ENCODE measurements at places on chromosomes 1 and 21. TPM values are rescaled to one million over a fixed set of nuclear protein-coding genes. Genes with fewer than 3 reads are reported as not detected.
A peak's percentile ranks its signal among the peaks of the same experiment; 100 is the strongest.

DNA sequence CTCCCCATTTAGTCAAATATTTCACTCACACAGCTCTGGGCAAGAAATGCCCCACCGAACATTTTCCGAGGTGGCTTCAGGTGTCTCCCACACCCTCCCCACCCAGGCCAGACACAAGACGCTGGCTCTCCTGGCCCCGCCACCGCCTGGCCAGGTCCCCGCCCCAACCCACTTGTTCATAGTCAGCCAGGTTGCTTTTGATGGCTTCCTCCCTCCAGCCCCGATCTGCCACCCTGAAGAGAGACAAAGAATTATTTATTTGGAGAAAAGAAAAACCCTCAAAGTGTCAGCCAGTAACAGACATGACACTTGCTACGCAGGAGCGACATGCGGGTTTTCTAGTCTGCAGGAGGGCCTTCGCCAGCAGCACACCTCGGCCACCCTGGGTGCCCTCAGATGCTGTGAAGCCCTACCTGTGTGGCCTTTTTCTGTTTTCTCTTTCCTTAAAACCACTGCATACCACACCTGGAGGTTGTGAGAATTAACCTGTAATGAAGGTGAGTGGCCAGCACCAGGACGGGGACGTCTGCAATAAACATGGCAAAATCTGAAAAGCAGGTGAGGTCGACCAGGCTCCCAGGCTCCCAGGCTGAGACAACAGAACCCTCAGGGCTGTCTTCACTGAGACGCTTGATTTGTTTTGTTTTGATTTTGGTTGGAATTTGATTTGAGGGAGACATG is 27.2 kb downstream of the SSBP3 start:
- H3K4me3 ChIP-seq: no peak overlapping the region
- no peaks in the 10 kb centered on the region for H3K27me3 ChIP-seq

The MAP10 gene
- 3.0 TPM for total RNA-seq

The SYDE2 gene
- total RNA-seq: 10.5 TPM

DNA sequence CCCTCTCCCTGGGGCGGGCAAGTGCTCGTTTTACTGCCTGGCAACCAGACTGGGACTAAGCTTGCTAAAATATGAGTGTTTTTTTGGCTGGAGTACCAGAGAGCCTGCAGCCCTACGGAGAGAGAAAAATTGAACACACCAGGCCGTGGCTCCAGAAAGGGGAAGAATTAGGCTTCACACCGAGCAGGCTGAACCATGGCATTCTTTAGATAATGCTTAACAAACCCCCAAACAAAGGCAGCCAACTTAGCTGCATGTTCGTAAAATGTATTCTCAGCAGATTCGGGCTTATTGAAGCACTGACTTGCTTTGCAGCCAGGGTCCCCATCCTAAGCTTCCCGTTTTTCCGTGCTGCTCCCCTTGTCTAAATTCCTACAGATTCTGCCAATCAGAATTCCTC is 76.6 kb downstream of the LMX1A start:
- H3K27ac ChIP-seq: no peak overlapping the region
- no peaks in the 10 kb centered on the region for H3K36me3 ChIP-seq
- no peaks in the 10 kb centered on the region for H3K27me3 ChIP-seq
- DNase-seq: no peak
- H3K4me1 ChIP-seq: no peaks in the 10 kb centered on the region

GRCh38 chr21:33815143-33815707 is 100.4 kb downstream of the ATP5PO start:
- DNase-seq: no peak
- H3K4me1 ChIP-seq: peaks cover 36% of the 10 kb centered on the region
- no peaks in the 10 kb centered on the region for H3K27me3 ChIP-seq
- H3K36me3 ChIP-seq: no peaks in the 10 kb centered on the region
- no peak overlapping the region for H3K27ac ChIP-seq

GRCh38 chr1:89605692-89606091 is 27.2 kb upstream of the LRRC8C start:
- peak overlapping the region; percentile 59 for H3K27ac ChIP-seq
- no peak overlapping the region for H3K4me3 ChIP-seq
- peaks cover 8% of the 10 kb centered on the region for H3K36me3 ChIP-seq
- no peak for DNase-seq

DNA sequence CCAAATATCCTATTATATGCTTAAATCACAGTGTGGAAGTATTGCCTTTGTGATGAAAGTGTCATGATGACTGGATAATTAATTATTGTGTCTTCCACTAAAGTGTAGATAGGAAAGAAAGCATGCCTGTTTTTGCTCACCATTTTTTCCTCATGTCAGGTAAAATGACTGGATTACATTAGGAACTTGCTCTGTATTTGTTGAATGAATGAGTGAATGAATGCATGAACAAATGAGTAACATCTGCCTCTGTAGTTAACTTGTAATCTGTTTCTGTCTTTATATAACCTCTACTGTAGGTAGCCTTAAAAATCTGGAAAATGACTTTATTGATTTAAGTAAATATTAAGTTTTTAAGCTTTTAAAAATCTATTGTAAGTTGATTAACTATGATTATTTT is 2.9 kb upstream of the PTPRC start:
- no peaks in the 10 kb centered on the region for H3K36me3 ChIP-seq
- no peak for DNase-seq
- no peaks in the 10 kb centered on the region for H3K27me3 ChIP-seq
- no peak overlapping the region for H3K4me3 ChIP-seq

DNA sequence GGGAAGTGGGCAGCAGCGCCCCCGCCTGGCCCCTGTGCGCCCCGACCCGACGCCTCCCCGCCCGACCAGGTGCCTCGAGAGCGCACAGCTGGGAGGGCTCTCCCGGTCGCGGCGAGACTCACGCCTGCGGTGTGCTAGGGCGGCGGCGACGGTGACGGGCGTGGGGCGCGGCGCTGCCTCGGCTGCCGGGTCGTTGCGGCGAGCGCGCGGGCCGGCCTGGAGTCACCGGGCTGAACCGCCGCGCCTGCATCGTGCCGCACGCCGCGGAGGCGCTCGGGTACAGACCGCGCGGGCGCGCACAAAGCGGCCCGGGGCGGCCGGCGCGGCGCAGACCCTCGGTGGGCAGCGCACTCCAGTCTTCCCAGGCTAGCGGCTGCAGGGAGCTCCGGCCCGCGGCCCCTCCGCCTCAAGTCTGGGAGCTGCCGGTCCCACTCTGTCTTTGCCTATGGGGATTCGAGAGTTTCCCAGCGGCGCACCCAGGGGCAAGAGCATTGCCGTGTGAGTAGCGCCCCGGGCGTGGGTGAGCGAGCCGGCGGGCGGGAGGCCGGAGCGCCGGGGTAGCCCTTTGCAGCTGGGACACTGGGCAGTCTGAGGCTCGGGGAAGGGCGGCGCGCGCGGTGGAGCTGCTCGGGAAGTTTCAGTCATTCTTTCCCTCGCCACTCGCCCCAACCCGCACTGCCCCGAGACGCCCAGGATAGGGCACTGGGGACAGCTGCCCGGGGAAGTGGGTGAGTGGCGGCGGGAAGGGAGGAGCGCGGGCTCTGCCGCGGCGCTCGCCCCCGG is at the start of gene SLC35F3:
Gene SLC35F3 (plus strand): TSS at position 44 of the 783 bp plus-strand sequence.
- no peaks in the 10 kb centered on the region for H3K36me3 ChIP-seq
- no peak for DNase-seq
- H3K4me1 ChIP-seq: no peaks in the 10 kb centered on the region
- no peak within 1 kb of the TSS for H3K4me3 ChIP-seq

The MAEL gene
- total RNA-seq: 0.63 TPM

- H3K27ac ChIP-seq: peak overlapping the region; percentile 62
- no peaks in the 10 kb centered on the region for H3K27me3 ChIP-seq
- H3K4me1 ChIP-seq: peaks cover 33% of the 10 kb centered on the region
- H3K36me3 ChIP-seq: no peaks in the 10 kb centered on the region
- no peak overlapping the region for H3K4me3 ChIP-seq
Observed at GRCh38 chr1:161989786-161990185, 33.9 kb downstream of the OLFML2B start.

GRCh38 chr1:44154049-44154448 is 12.6 kb upstream of the KLF18 start:
- no peaks in the 10 kb centered on the region for H3K36me3 ChIP-seq
- no peak overlapping the region for H3K27ac ChIP-seq
- no peak overlapping the region for H3K4me3 ChIP-seq
- no peak for DNase-seq
- no peaks in the 10 kb centered on the region for H3K4me1 ChIP-seq

DNA sequence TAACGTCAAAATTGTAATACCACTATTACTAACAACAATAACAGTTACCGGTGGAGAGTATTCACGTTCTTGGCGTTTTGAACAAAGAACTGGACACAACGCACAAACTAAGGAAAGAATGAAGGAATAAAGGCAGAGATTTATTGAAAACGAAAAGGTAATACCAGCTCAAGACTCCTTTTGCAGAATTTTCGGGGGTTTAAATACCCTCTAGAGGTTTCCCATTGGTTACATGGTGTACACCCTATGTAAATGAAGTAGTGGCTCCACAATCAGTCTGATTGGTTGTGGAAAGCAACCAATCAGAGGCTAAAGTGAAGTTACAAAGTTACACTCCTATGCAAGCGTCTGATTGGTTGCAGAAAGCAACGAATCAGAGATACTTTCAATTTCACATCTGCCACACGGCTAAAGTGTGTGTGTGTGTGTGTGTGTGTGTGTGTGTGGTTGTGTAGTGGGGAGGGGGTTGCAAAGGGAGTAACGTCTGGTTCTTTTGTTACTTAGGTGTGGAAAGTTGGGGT is 1.1 kb upstream of the GTF2B start:
- peaks cover under 1% of the 10 kb centered on the region for H3K36me3 ChIP-seq
- H3K27me3 ChIP-seq: no peaks in the 10 kb centered on the region
- DNase-seq: no peak
- peak overlapping the region; percentile 76 for H3K4me3 ChIP-seq
- peaks cover 7% of the 10 kb centered on the region for H3K4me1 ChIP-seq

The SPRR4 gene
- total RNA-seq: not detected

The WNT2B gene
- 10.9 TPM for total RNA-seq

DNA sequence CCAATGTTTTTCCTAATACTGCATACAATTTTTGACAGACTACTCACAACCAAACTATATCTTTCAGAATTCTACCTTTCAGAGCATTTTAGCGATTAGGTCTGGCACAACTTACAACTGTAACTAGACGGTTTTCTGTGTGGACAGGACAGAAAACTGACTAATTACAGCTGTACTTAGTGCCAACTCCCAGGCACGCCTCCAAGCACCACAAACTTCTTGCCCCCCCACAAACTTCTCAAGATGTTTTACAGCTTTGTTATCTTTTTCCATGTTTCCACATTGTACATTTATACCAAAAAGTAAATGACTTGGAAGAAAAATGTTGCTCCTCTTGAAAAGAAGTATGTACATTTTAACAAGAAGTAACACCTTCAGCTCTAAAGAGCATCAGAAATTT is 13.8 kb downstream of the LYST start:
- H3K36me3 ChIP-seq: no peaks in the 10 kb centered on the region
- no peak for DNase-seq
- H3K4me3 ChIP-seq: no peak overlapping the region
- H3K27me3 ChIP-seq: no peaks in the 10 kb centered on the region

DNA sequence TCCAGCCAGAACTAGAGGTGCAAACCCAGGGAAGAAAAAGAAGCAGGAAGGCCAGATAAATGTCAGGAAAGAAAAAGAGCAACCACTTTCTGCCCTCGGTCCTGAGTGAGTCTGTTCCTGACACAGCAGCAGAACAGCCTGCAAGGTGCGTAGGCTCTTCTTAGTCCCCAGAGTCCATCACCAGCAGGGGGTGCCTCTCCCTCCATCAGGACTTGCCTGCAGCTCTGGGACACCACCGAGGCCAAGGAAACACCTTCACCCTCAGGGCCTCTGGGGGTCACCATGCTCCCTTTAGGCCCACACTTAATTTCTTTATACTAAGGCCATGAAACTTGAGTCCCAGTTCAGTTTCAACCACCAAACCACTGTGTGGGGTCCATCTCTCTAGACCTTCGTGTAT is 43.7 kb upstream of the NFASC start:
- no peaks in the 10 kb centered on the region for H3K4me1 ChIP-seq
- no peak for DNase-seq
- no peak overlapping the region for H3K4me3 ChIP-seq
- no peaks in the 10 kb centered on the region for H3K27me3 ChIP-seq
- H3K36me3 ChIP-seq: no peaks in the 10 kb centered on the region

DNA sequence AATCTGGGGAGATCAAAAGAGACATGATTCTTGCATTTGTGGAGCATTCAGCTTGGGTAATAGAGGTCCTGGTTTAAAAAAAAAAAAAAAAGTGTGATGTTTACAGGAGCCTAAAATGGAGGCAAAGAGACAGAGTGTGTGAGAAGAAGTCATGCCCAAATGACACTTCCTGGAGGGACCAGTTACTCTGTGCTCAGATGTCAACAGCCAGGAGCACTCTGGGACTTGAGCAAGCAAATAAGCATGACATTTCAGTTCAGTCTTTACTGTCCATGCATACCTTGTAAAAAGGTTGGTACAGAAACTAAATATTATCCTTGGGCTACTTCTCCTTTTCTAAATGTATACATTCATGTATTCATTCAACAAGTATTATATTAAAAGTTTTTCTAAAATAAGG is 25.2 kb upstream of the ADGRL2 start:
- H3K4me1 ChIP-seq: no peaks in the 10 kb centered on the region
- H3K4me3 ChIP-seq: no peak overlapping the region
- no peak overlapping the region for H3K27ac ChIP-seq
- H3K27me3 ChIP-seq: no peaks in the 10 kb centered on the region

- no peak overlapping the region for H3K4me3 ChIP-seq
- H3K4me1 ChIP-seq: no peaks in the 10 kb centered on the region
- no peak overlapping the region for H3K27ac ChIP-seq
Observed at GRCh38 chr1:149906570-149907075, 7.3 kb downstream of the BOLA1 start.

DNA sequence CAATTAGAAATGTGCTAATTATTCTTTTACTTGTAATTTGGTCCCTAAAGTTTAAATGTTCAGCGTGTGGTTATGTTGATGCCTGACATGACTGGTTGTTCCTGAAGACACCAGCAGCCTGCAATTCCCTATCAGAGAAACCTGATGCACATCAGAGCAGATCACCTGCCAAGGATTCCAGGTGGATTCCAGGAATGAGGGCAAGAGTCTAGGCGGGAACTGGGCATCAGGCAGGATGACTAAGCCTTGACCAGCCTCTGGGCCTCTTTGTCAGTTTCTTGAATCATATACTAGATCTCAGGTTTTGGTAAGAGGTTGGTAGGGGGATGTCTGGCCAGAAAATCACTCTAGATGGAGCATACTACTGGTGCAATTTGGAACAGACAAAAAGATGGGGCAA is 130.7 kb upstream of the TNR start:
- no peak overlapping the region for H3K4me3 ChIP-seq
- no peak for DNase-seq
- no peaks in the 10 kb centered on the region for H3K36me3 ChIP-seq

- H3K4me1 ChIP-seq: no peaks in the 10 kb centered on the region
- no peak overlapping the region for H3K4me3 ChIP-seq
Observed at GRCh38 chr1:228346731-228347130, 59.9 kb downstream of the TRIM11 start.

- H3K36me3 ChIP-seq: no peaks in the 10 kb centered on the region
- DNase-seq: no peak
Observed at GRCh38 chr1:205041998-205042910, 758 bp upstream of the CNTN2 start.
